ENCODE measurements at places on chromosomes 4 and X.

DNA sequence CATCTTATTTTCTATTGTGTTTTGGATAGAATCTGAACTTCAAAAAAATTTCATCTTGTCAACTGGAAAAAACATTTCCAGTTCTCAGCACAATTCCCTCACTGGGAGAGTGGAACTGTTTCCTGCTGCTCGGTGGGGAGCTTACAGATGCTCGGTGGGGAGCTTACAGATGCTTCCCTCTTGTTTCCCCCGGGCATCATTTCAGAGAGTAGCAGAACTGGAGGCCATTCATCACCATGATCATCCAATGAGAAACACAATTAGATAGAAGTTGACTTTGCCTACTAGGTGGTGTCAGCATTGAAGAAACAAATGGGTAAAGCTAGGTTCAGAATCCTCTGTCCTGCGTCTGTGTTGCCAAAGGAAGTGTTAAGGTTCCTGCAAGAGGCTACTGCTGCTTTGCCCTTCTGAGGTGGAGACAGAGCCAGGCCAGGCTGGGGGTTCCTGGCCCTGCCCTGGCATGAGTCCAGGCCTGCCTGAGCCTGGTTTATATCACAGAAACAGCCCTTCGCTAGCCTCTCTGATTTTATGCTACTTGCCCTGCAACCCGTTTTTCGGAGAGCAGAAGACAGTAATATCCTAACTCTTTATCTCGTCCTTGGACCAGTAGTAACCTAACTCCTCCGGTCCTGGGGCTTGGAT lies 70.6 kb downstream of the TAPT1 start:
- no peak for DNase-seq

DNA sequence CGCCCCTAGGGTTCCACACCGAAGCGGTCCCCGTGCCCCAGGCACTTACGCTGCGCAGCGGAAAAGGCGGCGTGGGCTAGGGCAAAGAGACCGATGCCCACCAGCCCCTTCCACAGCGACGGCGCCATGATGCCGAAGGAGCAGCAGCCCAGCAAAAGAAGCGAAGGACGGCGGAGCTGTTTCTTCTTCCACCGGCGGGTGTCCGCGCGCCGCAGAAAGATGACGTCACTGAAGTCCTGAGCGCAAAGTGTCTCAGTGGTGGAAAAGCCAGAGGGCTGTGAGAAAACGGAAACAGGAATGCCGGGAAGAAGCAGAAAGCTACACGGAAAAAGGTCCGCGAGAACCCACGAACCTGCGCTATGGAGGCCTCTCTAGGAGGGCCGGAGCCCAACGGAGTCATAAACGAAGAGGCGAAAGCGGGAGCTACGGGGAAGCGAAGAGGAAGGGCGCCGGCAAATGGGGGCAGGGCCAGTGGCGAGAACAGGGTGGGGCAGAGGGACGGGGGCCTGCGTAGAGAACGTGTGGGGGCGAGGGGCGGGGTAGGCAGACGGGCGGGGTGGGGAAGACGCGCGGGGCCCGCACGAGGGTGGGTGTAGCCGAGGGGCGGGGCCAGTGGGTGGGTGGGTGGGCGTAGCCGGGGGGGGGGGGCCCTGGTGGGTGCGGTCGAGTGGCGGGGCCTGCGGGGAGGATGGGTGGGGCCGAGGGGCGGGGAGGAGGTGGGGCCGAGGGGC lies at the start of gene MMGT1:
MMGT1 (minus strand) TSS at position 441 of the 731 bp plus-strand sequence; CDS start at position 128, 313 bp downstream.
- peak; percentile 67 for DNase-seq

GRCh38 chr4:8285976-8286718 lies 16.6 kb downstream of the HTRA3 start:
- DNase-seq = no peak

DNA sequence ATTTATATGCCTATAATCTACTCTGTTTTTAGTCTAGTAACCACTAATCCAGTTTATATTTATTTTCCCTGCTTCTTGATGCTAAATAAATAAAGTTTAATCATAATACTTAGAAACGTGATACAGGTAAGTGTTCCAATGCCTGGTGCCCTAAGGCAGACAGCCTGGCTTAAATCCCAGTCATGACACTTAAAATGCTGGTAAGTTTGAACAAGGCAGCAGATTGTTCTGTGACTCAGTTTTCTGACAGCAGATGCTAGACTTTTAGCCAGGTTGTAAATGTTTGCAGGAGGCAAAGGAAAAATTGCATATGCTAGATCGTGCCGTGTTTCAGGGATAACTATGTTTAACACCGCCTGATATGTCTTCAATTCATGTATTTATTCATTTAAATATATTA lies 2661.6 kb downstream of the PCDH7 start:
- peak; percentile 51 for DNase-seq

DNA sequence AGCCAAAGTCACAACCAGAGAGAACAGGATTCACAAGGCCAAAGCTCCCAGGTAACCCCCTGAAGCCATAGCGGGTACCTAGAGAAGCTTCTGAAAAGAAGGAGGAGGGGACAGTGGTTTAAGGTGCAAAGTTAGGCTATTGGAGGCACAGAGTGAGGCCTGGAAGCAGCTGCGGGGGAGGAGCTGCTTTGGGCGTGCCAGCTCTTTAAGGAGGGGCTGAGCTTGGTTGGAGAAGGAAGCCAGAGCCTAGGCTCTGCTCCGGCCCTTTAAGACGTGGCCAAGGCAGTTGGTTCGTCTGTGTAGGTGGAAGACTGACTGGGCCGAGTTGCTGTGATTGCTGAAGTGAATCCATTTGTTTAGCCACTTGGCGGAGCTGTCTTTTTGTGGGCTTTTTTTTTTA lies 1.5 kb downstream of the KLF8 start:
- no peak for DNase-seq

GRCh38 chr4:139857021-139857420 lies 191.4 kb downstream of the MGST2 start:
- DNase-seq = peak; percentile 63

GRCh38 chrX:20267931-20268701 lies 1.4 kb upstream of the RPS6KA3 start:
- peak; percentile 27 for DNase-seq

GRCh38 chr4:8906668-8906970 lies 35.0 kb upstream of the HMX1 start:
- no peak for DNase-seq

- DNase-seq = no peak
These were observed 1.4 kb downstream of the ADGRA3 start for GRCh38 chr4:22514481-22514880.

- no peak for DNase-seq
These were observed 549.8 kb upstream of the LCORL start for GRCh38 chr4:18571301-18571761.

GRCh38 chrX:149711545-149712236 lies at the start of gene MAGEA11:
Gene MAGEA11, plus strand, starts transcription at chrX:149712060. Its CDS starts 1,100 bp downstream, at chrX:149713160.
- no peak for DNase-seq

DNA sequence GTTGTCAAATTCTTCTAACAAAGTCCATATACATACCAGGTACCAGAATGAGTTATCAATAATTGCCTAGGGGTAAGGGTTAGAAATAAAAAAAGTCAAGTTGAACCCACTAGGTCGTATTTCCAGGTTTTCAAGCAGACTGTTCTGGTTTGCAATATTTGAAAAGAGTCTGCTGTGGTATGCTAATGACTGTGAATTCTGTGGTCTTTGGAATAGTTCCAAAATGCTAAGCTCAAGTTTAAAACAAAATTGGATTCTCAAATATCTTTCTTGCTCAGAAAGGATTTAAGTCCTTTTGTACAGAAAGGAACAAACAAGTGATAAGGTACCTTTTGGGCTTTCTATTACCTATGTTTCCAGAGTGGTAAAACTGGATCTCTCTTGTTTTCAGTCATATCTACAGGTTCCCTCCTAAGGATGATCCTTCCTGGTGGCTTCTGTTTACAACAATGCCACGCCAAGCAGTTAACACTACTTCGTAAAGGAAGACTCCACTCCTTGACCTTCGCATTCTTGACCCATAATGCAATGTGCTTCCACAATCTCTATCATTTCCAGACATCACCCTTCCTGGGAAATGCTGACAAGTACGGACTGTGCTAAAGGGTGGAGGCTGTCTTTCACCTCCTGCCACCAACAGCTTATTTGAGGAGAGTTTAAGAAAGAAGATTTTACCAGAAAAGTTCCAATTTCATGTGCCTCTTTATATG lies 531.7 kb upstream of the FTHL17 start:
- no peak for DNase-seq

DNA sequence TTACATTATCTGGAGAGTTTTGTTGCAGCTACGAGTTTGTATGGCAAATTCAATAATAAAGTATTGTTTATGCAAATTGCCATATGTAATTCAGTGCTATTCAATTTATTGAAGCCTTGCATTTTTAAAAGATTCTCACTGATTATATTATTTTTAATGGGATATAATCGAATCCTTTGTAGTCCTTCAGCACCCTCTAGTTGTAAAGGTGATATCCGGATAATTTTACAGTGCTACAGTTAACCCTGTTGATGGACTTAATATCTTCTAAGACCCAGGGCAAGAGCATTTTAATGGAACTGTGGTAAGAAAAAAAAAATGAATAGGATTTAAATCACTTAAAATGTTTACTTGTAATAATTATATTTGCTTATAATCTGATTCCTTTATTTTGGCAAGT lies 48.5 kb upstream of the GRIA2 start:
- no peak for DNase-seq

GRCh38 chrX:141142946-141143345 lies 34.0 kb downstream of the LDOC1 start:
- DNase-seq = no peak

GRCh38 chr4:154559494-154560418 lies 3.1 kb upstream of the FGB start:
- peak; percentile 8 for DNase-seq

GRCh38 chr4:3382251-3382650 lies 59.5 kb upstream of the HGFAC start:
- DNase-seq = no peak

DNA sequence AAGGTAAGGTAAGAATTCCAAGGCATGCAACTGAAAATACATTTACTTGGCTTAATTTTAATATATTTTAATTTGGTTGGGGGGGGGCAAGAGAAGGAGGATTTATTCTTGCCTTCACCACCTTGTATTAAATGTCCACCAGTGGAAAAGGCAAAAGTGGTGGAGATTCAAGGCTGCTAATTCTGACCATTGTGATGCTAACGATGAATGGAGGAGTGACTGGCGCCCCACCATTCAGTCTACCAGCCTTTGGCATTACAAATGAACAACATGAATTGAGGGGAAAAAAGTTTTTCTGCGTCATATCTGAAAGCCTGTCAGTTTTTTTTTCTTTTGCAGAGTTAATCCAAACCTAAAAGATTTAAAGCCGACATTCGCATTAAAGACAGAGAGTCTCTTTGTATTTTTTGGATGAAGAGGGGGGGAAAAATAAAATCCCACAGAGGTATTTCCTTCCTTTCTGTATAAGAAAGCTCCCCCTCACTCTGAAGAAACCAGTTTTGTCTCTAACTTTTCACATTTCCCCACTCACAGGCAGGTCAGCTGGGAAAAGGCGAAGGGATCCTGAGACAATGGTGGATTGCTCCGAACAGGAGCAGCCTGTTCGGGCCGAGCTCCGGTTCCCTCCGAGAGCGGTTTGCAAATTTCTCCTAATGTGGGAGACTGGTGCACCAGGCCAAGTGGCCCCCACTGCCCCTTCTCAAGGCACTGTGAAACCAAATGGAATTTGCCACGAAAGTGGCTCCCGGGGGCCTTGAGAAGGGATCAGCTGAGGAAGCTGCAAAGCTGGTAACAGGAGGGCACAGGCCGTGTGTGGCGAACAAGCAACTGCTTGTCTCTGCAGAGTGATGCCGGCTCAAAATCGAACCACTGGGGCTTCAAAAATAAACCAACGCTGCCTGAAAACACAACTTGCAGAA lies 28.1 kb downstream of the SHISA3 start:
- no peak for DNase-seq

GRCh38 chr4:127229855-127230608 lies 402.7 kb upstream of the INTU start:
- DNase-seq = no peak

DNA sequence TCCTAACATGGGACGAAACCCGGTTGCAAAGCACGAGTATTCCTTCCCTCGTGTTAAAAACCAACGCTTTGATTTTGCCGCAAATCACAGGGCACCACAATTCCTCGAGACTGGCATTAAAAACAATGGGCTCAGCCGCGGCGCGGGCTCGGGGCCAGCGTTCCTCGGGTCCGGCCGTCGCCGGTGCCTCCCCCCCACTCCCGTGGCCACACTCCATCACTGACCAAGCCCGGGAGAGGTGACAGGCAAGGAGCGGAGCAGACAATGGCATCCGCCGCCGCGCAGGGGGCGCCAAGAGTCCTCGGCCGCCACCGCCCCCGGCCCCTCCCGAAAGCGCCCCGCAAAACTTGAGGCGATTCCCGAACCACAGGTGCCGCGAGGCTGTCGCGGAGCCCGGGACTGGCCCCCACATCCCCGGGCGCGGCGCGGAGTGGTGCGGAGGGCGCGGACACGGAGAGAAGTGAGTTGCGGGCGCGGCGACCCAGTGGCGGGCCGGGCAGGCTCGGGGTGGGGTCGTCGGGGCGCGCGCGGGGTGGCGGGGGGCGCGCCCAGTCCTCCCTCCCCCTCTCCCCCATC lies 445 bp downstream of the AP1S2 start:
- peak; percentile 25 for DNase-seq

- DNase-seq = peak; percentile 14
These were observed 164.7 kb downstream of the DCLK2 start for GRCh38 chr4:150242820-150243458.

- DNase-seq = no peak
These were observed 460.5 kb downstream of the CENPC start for GRCh38 chr4:67084783-67085182.

DNA sequence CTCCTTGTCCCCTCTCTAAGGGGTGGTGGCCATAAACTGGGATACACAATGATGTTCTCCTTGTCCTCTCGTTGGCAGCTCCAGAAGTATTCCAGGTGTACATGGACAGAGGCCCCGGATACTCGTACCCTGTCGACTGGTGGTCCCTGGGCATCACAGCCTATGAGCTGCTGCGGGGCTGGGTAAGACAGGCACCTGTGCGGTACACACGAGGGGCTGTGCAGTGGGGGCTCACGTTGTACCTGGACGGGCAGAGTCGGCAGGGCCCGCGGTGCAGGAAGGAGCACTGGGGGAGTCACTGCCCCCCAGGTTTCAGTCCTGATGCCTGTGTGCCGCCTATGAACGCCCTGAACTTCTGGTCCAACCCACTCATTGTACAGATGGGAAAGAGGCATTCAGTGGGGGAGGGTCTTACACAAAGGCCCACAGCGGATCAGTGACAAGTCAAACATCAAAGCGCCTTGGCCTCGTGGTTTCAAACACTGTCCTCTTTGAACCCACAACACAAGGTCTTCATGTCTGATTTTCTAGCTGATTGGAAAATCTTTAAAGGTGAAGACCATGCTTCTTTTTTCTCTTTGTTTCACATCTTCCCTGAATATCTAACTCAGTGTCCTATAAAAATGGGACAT lies 261.6 kb downstream of the EVC2 start:
- no peak for DNase-seq

- DNase-seq = no peak
These were observed 25.2 kb downstream of the P2RY8 start for GRCh38 chrX:1511829-1512228.

- no peak for DNase-seq
These were observed 77.1 kb upstream of the RXFP1 start for GRCh38 chr4:158444621-158445020.

GRCh38 chrX:150536455-150537116 lies 31.8 kb upstream of the MTM1 start:
- DNase-seq = no peak

GRCh38 chr4:163806653-163807052 lies 312.2 kb downstream of the TMA16 start:
- DNase-seq = no peak
